Lung microvascular endothelial cell (primary cell): ENCODE measurements at places on chromosomes 5 and 9. TPM values are rescaled to one million over a fixed set of nuclear protein-coding genes. Genes with fewer than 3 reads are reported as not detected.

USP20 gene
- total RNA-seq = 5.4 and 8.9 TPM in 2 replicates

POLR3G gene
- 2.4 and 3.7 TPM in 2 replicates for total RNA-seq

GABRA6 gene
- total RNA-seq = under 0.01 TPM in 1 of 2 replicates, not detected in the other

C9orf50 gene
- not detected in 2 replicates for total RNA-seq
